ENCODE measurements at places on chromosomes 16 and 17. TPM values are rescaled to one million over a fixed set of nuclear protein-coding genes. Genes with fewer than 3 reads are reported as not detected.

TBC1D3G gene
- not detected for total RNA-seq

ARL5C gene
- not detected for total RNA-seq

MYH1 gene
- not detected for total RNA-seq

CDRT4 gene
- 6.8 TPM for total RNA-seq

MNT gene
- total RNA-seq: 13.9 TPM

MT1A gene
- total RNA-seq: not detected

POLR2C gene
- total RNA-seq: 57.0 TPM

GIT1 gene
- 51.3 TPM for total RNA-seq

MT1G gene
- 5.8 TPM for total RNA-seq

TNK1 gene
- 4.4 TPM for total RNA-seq

KRT40 gene
- total RNA-seq: not detected

MYH2 gene
- not detected for total RNA-seq

MPDU1 gene
- 52.9 TPM for total RNA-seq

UNC13D gene
- total RNA-seq: 139 TPM

KRTAP4-4 gene
- not detected for total RNA-seq

SULT1A3 gene
- 14.2 TPM for total RNA-seq

IRF8 gene
- 41.7 TPM for total RNA-seq

KRT33B gene
- not detected for total RNA-seq

PROCA1 gene
- total RNA-seq: 4.5 TPM

Measured in activated CD4-positive, alpha-beta memory T cell treated with anti-CD3 and anti-CD28 coated beads for 36 hours (primary cell).